ENCODE measurements at places on chromosomes 2 and 18.

DNA sequence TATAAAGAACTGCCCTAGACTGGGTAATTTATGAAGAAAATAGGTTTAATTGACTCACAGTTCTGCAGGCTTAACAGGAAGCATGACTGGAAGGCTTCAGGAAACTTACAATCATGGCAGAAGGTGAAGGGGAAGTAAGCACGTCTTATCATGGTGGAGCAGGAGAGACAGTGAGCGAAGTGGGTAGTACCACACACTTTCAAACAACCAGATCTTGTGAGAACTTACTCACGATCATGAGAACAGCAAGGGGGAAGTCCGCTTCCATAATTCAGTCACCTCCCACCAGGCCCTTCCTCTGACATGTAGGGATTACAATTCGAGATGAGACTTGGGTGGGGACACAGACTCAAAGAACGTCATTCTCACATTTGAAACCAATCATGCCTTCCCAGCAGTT is 260.1 kb upstream of the FAM98A start:
- DNase-seq = no peak

- DNase-seq = peak; percentile 14
Observed at GRCh38 chr2:56184500-56185011, 766 bp downstream of the CCDC85A start.

DNA sequence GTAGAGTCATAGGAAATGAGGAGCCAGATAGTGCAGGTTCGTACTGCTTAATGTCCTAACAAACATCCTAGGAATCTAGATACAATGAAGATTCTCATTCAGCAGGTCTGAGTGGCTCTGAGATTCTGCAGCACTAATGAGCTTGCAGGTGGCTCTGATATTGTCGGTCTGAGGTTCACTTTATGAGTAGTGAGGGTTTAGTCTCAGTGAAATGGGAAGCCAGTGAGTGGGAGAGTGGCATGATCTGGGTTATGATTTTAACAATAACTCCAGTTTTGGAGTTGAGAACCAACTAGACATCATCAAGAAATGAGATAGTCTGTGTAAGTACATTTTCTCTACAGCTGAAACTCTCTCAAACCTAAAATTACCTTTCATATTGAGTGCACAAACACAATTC is 166.8 kb upstream of the SP5 start:
- DNase-seq = no peak

- DNase-seq = peak; percentile 19
Observed at GRCh38 chr2:12534646-12535263, 182.0 kb upstream of the TRIB2 start.

GRCh38 chr2:239828192-239828972 is 196.8 kb downstream of the NDUFA10 start:
- DNase-seq = no peak
